ENCODE measurements at places on chromosomes 4 and X.

DNA sequence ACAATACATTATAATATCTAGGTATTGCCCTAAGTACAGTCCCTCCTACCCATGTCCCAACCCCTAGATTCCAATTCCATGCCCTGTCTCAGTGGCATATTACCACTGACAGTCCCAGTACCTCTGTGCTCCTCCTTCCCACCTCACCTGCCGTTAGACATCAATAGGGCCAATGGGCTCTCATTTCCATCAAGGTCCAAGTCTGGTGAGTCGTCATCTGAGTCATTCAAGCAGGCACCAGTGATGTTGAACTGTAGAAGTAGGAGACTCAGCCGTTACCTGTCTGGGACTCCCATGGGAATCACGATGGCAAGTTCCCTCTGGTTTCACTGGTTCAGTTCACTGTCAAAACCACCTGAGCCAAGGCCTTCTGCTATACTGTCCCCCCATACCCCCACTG, 51.7 kb downstream of the PHF8 start:
- no peak for DNase-seq

GRCh38 chr4:145639186-145639698, 20.1 kb downstream of the MMAA start:
- DNase-seq, result no peak

- DNase-seq, result no peak
These were observed 184.9 kb upstream of the PCDH7 start for GRCh38 chr4:30535255-30535654.

DNA sequence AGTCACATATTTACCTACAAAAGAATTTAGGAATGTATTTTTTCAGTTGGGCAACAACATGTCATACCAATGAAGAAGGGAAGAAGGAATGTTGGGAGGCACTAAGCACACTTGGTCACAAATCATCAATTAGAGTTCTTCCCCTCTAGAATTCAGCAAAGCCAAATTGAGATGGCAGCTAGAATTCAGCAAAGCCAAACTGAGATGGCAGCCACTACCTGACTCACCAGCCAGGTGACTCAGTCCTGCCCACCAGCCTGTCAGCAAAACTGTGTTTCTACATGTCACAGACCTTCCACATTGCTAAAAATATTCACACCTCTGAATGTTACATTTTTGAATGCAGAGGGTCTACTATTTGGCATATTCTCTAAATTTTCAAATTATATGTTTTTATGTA, 63.2 kb upstream of the NOCT start:
- no peak for DNase-seq

GRCh38 chr4:167989815-167990214, 102.5 kb upstream of the ANXA10 start:
- no peak for DNase-seq

DNA sequence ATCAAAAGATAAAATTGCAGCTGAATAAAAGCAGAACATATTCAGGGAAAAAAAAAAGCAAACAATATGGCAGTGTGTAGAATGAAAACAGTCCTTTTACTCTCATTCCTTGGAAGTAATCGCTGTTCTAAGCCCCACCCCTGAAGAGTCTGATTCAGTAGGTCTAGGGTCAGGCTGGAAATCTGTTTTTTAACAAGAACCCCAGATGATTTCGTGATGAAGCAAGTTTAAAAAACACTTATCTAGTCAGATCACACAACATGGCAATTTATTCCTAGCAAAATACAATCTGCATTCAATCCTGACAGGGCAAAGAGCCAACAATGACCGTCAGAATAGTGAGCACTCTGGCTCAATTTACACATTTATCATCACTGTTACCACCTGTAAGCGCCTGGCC, 16.1 kb downstream of the FAM120C start:
- DNase-seq, result no peak

DNA sequence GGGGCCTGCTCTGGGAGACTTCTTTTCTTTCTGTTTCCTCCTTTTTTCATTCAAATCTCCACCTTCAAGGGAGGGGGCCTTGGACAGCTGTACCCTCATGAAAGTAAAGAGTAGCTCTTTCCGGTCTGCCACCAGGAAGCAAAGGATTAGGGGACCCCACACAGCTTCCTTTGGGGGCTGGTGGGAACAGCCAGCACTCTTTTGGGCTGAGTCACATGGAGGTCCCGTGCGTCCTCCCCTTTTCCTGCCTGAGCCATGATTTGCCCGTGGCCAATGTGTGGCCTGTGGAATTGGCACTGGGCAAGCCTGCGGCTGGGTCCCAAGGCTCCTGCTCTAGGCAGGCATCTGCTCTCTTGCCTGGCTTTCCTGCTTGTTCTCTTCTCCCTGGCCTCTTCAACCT, 65.5 kb downstream of the FHDC1 start:
- no peak for DNase-seq

Data from NCI-H187 (cell line).